ENCODE measurements at places on chromosomes 7 and 10.

DNA sequence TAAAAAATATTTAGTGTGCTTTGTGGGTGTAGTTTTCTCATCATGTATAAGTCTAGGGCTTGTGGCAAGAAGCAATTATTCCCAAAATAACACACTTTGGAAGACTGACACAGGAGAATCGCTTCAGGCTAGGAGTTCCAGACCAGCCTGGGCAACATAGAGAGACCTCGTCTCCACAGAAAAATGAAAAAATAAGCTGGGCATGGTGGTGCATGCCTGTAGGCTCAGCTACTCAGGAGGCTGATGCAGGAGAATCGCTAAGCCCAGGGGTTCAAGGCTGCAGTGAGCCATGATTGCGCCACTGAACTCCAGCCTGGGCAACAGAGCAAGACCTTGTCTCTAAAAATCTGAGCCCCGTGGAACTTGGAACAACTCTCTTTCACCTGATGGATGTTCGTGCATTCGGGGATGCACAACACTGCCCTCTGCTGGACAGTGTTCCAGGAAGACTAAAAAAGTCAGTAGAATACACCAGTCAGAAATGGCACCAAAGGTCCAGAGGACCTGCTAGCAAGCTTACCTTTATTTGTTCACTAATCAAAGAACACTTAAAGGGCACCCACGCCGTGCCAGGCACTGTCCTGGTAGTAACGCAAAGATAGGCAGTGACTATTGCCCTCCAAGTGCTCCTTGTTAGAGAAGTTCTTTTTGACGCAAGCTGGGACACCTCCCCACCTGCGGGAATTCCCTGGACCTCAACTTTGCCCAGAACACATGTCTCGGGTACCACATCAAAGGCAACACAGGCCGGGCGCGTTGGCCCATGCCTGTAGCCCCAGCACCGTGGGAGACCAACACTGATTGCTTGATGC lies 81.9 kb upstream of the CALN1 start:
- peak; percentile 5 for DNase-seq

GRCh38 chr7:1274876-1275375 lies 42.3 kb downstream of the UNCX start:
- no peak for DNase-seq

GRCh38 chr7:64206903-64207302 lies at the start of gene ZNF735:
ZNF735 (plus strand) TSS chr7:64207203; CDS start chr7:64207203, 0 bp downstream.
- no peak for DNase-seq

DNA sequence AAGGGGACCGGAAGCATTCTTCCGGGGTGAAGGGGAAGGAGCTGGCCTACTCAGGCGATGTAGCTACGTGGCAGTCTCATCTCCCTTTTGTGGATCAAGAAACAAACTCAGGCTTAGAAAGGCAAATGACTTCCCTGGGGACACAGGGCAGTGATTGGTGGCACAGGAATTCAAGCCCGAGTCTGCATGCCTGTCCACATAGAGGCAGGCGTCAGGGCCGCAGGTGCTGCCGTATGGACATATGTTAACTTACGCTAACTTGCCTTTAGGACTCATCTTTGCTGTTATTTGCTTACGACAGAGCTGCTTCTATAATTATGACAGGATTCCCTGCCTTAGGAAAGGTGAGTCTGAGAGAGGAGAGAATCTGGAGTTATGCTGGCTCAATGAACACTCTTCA lies 42.3 kb upstream of the KLF6 start:
- DNase-seq: no peak

DNA sequence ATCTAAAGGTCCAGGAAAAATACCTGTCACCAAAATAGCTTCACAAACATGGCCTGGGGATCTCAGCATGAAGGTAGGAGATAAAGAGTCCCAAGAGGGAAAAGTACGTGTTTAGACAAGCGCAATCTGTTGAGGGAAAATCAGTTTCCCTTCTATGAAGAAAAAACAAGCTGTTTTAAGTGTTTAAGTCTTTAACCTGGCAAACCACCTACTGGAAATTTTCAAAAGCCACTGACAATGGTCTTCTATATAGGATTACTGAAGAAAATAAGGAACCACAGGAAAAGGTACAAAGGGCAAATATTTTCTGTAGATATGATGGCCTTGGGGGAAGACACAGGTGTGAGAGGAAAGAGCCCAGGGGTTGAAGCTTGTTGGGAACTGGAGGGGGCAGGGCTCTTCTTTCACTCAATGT lies 21.2 kb downstream of the ALDH18A1 start:
- DNase-seq: no peak

DNA sequence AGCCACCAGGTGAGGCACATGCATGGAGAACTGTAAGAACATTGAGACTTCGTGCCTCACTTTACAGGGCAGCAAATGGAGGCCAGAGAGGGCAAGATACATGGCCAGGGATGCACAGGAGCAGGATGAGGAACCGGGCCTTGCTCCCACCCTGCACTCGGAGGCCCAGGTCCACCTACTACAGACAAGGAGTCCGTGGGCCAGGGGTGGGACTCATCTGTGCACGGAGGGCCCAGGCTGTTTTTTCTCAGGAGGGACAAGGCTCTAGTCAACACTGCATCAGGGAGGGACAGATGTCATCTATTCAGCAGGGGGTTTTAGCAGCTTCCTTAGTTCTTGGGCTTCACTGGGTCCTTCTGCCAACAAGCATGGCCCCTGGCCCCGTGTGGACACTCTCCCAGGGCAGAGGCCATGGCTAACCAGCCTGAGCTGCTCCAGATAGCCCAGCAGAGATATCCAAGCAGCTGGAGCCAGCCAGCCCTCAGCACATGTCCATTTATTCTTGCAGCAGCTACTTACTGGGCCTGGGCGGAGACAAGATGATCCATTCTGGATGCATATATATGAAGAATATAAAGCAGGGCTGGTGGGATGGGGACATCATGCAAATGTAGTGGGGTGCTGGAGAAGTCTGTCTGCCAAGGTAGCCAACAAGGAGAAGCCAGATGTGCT lies 134.5 kb upstream of the RET start:
- DNase-seq: no peak

DNA sequence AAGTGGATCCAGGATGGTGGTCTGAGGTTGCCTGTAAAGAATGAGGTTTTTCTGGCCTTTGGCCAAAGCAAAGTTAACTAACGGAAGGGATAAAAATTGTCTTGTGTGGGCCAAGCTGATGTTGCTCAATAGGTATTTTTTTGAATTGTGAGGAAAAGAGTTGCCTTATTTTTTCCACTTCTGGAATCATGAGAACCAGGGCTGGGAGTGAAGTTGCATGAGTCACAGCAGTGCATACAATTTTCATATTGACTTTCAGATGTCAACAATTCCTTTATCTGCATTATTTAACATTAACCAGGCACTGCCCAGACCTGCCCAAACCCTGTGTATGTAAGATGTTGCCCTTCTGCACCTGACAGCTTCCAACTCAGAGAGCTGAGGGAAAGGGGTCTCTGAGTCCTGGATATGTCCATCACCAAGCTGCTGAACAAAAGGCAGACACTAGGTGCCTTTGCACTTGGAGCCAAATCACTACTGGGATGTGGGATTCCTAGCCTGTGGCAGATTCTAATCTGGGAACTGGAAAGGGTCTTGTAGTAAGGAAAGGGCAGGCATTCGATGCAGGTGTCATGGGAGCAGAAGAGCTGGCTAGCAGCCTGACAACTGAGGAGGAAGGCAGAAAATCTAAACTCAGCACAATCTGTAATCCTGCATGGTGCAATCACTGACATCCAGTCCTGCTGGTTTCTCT lies 52.3 kb upstream of the SLC35B4 start:
- no peak for DNase-seq

GRCh38 chr10:31808258-31809218 lies 120.1 kb downstream of the ARHGAP12 start:
- no peak for DNase-seq

DNA sequence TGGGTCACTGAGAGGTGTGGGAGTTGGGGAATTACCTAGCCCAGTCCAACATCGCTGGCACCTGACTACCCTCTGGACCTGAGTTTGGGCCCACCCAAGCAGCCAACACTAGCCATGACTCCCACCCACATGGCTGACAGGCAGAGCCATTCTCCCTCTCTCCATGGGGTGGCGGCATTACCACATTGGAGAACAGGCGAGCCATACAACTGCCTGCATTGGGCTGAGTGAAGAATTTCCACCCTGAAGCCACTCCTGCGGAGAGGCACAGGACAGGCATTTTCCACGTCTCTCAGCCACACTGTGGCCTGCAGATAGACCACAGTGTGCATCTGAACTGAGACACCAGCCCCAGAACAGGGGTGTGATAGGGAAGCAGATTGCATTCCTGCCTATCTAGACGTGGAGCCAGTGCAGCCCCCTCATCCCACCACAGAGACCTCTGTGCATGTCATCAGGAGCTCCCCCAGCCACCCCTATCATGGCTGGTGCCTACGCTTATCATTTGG lies 58.2 kb upstream of the ANTXRL start:
- peak; percentile 54 for DNase-seq

DNA sequence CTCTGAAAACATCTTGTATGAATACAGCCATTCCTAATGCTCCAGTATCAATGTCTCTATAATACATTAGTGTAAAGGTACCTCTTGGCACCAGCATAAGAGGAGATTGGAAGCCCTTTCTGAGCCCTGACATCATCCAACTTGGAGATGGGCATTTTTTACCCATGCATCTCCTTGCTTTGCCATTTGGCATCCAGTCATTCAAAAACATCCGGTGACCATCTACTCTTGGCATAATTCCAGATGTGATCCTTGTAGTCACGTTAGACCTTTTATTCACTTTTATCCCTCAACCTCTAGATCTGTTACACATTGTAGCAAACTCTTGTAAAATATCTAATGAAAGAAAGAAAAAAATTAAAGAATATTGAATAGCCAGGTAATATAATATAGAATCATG lies 17.9 kb upstream of the SGMS1 start:
- no peak for DNase-seq

DNA sequence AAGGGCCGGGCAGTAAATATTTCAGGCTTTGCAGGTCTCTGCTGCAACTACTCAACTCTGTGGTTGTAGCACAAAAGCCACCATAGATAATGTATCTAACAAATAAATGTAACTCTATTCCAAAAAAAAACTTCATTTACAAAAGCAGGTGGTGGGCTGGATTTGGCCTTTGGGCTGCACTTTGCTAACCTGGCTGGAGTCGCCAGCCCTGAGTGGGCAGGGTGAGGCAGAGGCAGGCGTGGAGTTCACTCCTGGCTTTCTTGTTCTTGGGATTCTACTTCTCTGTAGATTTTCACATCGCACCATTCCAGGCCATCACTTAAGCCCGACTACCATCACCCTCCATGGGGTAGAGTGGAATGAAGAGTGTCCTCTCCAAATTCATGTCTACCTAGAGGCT lies 367.6 kb upstream of the MGMT start:
- DNase-seq: no peak

DNA sequence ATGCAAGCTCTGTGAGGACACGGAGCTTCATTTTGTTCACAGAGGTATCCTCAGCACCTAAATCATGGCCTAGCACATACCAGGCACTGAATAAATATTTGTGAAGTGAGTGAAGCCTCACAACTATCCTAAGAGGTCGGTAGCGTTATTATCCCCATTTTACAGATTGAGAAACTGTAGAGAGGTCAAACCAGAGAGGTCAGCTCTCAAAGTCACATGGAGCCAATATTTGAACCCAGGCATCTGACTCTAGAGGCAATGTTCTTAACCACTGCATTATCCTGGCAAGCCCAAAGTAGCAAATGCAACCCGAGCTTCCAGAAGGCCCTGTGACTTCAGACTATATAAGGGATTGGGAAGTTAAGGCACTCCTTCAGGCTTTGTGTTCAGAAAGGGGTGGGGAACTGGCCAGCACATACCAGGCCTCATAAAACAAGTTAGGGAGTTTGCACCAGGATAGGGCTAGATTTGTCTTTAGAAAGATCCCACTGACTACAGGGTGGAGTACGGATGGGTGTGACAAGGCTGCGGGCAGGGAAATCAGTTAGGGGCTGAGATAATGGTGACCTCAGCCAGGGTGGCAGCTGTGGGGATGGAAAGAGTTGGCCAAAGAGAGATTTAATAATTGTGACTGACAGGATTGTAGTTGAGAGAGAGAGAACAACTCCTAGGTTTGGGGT lies 101.4 kb downstream of the TBXAS1 start:
- DNase-seq: no peak

- no peak for DNase-seq
Measured at GRCh38 chr7:108451296-108451848, 4.9 kb downstream of the NRCAM start.

GRCh38 chr10:69916118-69916517 lies 114.4 kb downstream of the COL13A1 start:
- no peak for DNase-seq

- DNase-seq: no peak
Measured at GRCh38 chr7:4765776-4766490, 9.5 kb upstream of the AP5Z1 start.

- DNase-seq: no peak
Measured at GRCh38 chr7:27247000-27247399, 4.4 kb downstream of the EVX1 start.

DNA sequence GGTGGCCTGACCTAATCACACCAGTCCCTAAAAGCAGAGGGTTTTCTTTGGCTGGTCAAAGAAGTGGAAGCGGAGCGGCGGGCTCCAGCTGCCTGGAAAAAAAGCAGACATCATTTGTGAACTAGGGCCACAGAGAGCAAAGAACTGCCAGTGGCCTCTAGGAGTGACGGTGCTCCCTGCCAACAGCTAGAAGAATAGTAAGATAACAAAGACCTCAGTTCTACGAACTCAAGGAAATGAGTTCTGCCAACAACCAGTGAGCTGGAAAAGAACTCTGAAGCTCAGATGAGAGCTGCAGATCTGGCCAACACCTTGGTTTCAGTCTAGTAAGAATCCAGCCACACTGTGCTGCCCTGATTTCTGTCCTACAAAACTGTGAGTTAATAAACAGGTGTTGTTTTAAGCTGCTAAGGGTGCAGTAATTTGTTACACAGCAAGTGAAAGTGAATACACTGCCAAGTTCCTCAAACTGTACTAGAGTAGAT lies 178.0 kb downstream of the SRPK2 start:
- DNase-seq: no peak

DNA sequence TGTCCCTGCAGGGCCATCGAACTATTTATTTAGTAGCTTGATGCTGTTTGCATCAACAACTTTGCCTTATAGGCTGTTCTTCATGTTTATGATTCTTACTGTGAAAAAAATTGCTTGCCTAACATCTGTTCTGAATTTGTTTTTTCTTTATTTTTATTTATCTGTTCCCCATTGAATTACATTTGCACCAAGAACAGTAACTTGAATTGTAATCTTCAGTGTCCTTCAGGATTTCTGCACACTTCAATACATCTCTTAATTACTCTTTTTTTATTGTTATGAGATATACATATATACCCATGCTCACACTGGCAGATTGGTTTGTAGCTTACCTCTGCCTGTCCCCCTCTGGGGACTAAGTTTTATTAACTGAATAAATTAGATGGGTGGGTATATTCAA lies 64.4 kb downstream of the TBXAS1 start:
- DNase-seq: no peak

- no peak for DNase-seq
Measured at GRCh38 chr10:87935290-87936141, 72.1 kb downstream of the PTEN start.

DNA sequence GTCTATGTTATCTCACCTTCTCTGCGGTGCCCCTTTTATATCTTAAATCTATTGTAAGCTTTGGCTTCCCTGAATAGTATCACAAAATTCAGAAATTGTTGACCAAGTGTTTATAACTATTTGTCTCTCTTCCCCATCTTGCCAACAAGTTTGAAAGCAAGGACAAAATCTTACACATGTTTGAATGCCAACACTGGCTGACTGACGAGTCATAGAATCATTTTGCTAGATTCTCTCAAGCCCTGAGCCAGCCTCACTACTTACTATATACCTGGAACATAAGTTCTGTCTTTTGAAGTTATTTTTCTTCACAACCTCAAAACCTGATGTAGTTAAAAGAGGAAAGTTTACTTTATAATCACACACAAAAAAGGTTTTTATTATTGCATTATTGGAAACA lies 700.7 kb downstream of the PHTF2 start:
- no peak for DNase-seq
